ENCODE measurements at places on chromosomes 3 and 15.

GRCh38 chr3:7205535-7205934, 344.6 kb downstream of the GRM7 start:
- DNase-seq: no peak

DNA sequence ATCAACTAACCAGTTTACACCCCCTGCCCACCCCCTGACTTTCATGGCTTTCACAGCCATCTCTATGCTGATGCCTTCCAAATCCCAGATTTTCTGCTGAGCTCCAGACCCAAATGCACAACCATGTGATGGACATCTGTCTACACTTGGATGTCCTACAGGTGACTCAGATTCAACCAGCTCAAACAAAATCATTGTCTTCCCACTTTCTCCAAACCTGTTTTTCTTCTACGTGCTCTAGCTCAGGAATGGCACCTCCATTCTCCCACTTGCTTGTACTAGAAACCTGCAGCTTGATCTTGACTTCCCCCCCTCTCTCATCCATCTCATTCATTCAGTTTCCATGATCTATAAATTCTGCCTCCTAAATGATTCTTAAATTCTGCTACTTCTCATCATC, 34.1 kb upstream of the RARRES1 start:
- DNase-seq: no peak

DNA sequence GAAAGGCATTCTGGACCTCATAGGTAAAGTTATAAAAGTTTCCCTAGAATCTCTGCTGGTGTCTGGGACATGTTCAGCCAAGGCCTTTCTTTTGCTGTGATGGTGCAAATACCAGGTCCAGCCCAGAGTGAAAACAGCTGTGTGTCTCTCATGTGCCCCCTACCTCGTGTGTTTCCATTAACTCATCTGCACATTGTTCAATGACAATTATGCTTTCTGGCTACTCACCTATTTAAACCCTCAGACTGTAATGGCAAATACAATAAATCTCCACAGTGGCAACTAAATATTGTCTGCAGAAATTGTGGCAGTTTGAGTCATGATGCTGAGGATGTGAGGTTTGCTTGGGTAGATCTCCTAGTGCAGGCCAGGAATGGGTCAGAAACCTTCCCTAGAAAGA, 53.1 kb upstream of the GALNT15 start:
- no peak for DNase-seq

GRCh38 chr15:93110502-93111040, 21.6 kb upstream of the RGMA start:
- DNase-seq: no peak

- no peak for DNase-seq
These were observed 106.6 kb downstream of the MYH15 start for GRCh38 chr3:108403686-108404345.

DNA sequence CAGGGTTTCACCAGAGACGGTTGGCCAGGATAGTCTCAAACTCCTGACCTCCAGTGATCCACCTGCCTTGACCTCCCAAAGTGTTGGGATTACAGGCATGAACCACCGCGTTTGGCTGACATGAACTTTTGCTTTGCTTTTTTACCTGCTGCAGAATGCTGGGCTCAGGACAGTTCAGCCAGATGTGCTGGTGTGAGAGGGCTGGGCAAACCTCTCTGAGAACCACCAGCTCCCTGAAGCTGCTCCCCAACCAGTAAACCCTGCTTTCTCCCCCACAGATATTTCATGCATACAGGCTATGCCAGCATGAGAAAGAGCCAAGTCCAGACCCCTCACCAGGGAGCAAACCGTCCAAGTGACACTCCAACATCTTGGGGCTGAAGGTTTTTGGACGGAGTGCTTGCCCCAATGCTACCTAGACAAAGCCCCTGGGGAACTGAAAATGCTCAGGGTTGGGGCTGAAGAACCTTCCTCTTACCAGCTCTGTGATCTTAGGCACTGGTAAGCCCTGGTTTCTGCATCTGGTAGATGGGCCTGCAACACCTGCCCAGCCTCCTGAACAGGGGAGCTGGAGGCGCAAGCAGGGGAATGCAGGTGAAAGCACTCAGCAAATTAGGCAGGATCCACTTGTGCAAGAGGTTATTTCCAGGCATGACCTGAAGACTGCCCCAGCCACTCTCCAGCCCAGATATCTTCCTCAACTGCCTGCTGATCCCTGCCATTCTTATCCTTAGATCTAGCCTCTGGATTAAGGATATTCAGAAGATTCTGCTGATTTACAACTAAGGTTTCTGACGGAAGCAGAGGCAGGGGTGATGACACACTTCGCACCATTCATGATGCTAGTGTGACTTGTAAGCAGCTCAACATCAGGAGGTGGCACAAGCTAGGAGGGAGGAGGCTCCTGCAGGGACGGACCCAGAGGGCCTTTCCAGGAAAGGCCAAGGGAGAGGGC, 78.8 kb downstream of the TLE3 start:
- no peak for DNase-seq

- DNase-seq: no peak
These were observed 63.8 kb upstream of the SNRPA1 start for GRCh38 chr15:101358895-101359294.

- DNase-seq: no peak
These were observed 91.3 kb downstream of the PLXNA1 start for GRCh38 chr3:127073941-127074820.

GRCh38 chr15:91281947-91282346, 181.9 kb downstream of the SV2B start:
- DNase-seq: no peak

DNA sequence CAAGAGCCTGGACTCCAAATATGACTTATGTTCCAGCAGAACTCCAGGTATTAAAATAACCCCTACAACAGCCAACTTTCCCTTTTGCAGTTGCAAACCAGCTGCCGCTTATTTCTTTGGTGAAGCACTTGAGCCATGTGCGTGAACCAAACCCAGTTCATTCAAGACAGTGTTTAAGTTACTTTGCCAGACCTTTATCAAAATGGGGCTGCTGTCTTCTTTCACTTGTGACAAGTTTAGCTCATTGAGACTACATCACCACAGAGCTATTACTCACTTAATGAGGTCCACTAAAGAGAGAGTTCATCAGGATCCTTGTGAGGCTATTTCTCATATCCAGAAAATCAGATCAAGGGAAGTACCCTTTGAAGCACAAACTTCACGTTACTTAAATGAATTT, 2.4 kb upstream of the XRN1 start:
- no peak for DNase-seq

DNA sequence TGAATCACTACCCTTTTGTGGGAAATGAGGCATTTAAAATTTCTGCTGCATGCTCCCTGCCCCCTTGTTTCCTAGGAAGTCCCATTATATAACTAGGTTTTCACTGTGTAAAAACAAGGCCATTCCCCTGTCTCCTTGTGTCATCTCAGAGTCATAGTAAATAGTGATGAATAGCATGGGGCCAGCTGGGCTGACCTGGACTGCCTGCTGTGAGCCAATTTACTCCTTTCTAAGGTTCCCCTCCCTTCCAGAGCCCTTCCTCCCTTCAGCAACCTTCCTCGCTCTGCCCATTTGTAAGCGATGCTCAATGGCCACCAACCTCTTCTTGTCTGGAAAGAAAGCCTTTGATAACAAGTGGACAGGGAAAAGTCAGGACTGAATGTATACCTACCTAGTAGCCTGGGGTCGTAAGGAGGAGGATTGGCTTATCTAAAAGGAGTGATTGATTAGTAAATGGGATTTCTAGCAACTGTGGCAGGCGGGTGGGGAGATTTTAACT, 11.7 kb downstream of the ITGA11 start:
- DNase-seq: no peak

DNA sequence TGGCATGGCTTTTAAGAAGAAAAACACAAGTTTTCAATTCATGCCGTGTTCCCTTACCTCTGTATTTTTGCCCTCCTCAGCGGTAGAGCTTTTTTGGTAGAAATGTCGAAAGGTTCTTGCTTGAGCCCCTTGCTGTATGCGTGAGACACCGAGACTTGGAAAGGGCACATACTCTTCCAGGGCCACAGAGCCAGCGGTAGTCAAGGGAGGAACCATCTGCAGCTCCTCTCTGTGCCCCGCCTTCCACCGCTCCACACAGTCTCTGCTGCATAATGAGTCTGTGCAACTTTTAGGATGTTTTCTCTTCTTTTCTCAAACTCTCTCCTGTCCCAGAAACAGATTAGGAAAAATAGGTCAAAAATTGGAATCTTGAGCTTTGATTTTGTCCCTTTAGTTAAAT, 77.5 kb downstream of the LPP start:
- no peak for DNase-seq

DNA sequence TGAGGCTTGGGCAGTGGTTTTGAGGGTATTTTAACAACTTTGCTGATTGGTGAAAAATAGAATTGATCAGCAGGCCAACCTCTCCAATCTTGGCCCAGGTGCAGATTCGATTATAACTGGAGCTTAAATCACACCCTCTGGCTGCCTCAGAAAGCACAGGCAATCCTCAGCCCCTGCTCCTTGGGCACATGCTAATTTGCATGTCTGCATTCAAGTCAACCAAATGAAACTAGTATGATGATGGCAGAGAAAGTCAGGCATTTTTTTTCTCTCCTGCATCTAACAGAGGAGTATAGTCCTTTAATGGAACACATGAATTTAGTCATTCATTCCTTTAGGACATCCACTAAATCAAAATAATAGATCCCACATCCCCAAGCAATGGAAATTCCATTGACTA, 16.8 kb upstream of the NMNAT3 start:
- DNase-seq: no peak

- peak; percentile 73 for DNase-seq
These were observed 54.2 kb upstream of the ARHGEF3 start for GRCh38 chr3:56855856-56856512.

GRCh38 chr3:188199386-188199785, 45.4 kb downstream of the LPP start:
- no peak for DNase-seq

- no peak for DNase-seq
These were observed 958.8 kb upstream of the NR2F2 start for GRCh38 chr15:95371664-95372063.

- DNase-seq: no peak
These were observed 211.5 kb downstream of the NECTIN3 start for GRCh38 chr3:111283165-111283564.

DNA sequence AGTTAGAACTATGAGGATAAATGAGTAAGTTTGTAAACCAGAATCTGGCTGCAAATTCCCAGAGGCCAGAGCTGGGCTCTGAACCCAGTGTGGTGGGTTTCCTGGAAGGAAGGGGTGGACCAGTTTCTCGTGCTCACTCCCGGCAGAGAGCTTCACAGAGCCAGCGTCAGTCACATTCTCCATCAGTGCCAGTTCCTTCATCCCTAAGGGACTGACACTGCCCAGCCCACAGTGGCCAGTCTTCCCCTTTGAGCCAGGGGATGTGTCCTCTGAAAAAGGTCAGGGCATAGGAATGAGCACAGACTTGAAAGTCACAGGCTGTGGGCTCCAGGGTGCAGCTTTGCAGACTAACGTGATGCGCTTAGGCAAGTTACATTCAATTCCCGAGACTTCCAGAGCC, 135.8 kb upstream of the HACD2 start:
- no peak for DNase-seq

DNA sequence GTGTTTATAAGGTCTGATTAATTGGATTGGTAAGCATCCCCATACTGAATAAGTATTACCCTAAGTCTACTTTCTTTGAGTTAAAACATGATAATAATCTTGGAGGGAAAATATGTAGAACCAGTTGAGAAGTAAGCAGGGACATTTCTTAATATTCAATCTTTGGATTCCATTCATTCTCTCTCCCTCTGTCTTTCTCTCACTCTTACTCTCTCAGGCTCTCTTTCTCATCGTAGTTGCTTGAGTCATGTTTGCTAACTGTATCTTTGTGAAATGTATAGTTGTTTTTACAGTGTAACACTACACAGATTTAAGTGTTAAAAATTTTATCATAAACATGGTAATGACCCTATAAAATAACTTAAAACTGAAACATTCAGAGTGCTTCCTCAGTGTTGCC, 163.8 kb downstream of the RSRC1 start:
- DNase-seq: no peak

DNA sequence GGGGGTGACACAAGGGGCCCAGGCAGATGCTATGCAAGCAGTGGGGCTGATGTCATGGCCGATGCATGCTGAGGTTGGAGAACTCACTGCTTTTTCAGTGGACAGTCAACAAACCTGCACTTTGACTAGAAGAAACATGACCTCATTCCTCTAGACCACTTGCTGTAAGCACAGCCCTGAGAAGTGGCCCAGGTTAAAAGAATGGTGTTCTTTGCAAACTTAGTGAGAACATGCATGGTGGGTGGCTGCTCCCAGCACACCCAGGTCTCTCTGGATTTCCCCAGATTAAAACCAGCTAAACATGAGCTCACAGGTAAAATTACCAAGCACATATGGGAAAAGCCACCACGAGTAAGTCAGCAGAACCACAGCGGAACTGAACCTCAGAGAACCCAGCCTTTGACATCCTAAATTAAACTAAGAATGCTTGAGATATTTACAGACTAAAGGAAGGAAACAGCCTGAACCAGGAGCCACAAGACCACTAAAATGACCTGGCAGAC, 15.5 kb downstream of the DLEC1 start:
- no peak for DNase-seq

- DNase-seq: no peak
These were observed 27.4 kb downstream of the NKIRAS1 start for GRCh38 chr3:23889386-23889785.

DNA sequence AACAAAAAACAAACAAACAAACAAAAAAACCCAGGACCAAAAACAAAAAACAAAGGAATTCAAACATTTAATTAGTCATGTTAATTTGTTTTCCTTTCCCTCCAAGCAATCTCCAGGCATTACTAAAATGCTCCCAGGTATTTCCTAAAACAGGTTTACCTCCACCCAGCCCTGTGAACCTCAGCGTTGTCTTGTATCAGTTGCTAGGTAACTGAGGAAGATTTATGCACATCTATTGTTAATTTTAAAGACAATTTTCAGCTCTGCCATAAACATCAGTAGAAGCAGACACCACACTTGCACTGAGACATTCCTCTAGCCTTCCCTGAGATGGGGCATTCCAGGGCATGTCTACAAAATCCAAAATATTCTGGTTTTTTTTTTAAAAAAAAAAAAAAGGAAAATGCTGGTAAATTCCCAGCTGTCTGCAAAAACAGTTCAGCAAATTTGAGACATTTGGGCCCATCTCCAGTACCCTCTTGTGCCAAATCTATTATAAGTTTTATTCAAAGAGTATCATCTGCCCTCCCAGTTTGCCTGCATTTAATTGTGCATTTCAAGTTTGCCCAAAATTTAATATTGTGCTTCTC, 227.6 kb downstream of the ADAMTS9 start:
- DNase-seq: no peak

GRCh38 chr15:55914446-55914845, 79.0 kb downstream of the NEDD4 start:
- no peak for DNase-seq

- no peak for DNase-seq
These were observed 48.5 kb upstream of the NR2C2 start for GRCh38 chr3:14898929-14899328.
